ENCODE measurements at places on chromosomes 3 and 15.
A peak's percentile ranks its signal among the peaks of the same experiment; 100 is the strongest.

DNA sequence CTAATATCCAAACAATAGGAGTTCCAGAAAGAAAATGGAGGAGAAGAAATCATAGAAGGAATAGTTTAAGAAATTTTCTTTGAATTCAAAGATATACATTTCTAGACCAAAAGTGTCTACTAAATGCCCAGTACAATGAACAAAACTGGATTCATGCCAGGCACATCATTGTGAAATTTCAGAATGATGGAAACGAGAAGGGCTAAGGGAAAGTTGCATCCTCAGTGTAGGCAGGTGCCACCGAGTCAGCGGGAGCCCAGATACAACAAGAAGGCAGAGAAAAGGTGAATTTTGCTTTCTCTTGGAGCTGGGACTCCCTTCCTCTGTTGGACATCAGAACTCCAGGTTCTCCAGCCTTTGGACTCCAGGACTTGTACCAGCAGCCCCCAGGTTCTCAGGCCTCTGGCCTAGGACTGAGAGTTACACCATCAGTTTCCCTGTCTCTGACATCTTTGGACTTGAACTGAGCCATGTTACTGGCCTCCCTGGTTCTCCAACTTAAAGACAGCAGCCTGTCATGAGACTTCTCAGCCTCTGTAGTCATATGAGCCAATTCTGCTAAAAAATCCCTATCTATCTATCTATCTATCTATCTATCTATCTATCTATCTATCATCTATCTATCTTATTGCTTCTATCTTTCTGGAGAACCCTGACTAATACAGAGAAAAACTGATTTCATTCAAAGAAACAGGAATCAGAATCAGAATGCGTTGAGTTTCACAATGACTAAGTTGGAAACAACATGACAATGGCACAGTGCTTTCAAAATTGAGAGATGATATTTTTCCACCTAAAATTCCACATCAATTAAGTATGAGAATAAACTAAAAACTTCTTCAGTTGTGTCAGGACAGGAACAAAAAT is 207.7 kb downstream of the FAM43A start:
- DNase-seq: no peak

DNA sequence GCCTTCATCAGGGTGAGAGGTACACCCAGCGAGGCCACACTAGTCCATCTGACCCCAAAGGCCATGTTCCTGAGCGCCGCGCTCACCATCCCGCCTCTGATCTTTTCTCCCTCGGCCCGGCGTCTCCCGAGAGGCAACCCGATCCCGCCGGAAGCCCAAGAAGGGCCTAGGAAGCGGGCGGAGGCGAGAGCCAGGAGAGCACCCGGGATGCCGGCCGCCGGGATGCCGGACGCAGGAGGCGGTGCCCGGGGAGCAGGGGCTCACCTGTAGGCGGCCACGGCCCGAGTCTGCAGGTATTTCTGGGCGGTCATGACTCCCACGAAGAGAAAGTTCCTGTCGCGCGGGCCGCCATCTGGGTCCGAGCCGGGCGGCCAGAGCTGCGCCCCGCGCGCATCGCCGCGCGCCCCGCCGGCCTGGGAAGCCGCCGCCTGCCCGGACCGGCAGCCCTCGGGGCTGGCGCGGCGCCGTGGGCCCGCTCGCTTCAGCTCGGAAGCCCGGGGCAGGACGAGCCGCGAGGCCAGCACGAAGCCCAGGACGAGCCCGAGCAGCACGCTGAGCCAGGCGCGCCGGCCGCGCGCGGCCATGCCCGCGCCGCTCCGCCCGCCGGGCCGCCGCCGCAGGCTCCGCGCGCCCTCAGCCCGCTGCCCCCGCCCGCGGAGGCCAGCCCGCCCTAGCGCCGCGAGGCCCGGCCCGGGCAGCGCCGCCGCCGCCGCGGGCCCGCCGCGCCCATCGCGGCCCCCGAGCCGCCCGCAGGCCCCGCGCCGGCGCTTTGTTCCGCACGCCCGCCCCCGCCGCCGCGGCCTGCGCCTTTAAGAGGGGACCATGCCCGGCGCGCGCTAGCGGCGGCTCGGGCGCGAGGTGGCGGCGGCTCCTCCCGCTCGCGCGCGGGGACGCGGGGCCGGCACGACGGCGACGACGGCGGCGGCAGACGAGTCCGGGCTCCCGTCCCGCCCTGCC is 697 bp downstream of the CHSY1 start:
- peak; percentile 37 for DNase-seq

GRCh38 chr3:7029562-7029961 is 168.6 kb downstream of the GRM7 start:
- DNase-seq: no peak

- no peak for DNase-seq
Observed at GRCh38 chr3:68447885-68448284, 484.5 kb downstream of the TAFA4 start.

DNA sequence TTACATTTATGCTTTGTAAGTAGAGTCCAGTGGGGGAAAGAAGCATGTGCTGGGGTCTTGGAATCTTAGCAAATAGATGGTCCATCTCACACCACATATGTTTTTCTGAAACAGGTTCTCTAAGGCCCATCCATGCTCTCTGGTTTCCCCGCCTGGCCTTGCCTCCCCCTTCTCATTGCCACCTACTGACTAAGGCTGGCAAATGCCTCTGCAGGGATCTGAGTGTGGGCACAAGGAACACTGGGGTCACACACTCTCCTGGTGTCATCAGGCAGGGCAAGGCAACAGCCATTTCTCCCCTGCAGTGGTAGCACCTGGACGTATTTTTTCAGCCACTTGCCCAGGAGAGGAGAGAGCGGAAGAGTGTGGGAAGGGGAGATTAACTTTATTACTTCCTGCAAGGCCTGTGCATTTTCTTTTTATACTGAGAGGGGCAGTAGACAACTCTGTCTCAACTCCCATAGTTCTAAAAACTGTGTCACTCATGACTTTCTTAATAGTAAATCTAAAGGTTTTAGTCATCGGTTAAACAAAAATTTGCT is 804.2 kb upstream of the NECTIN3 start:
- no peak for DNase-seq

DNA sequence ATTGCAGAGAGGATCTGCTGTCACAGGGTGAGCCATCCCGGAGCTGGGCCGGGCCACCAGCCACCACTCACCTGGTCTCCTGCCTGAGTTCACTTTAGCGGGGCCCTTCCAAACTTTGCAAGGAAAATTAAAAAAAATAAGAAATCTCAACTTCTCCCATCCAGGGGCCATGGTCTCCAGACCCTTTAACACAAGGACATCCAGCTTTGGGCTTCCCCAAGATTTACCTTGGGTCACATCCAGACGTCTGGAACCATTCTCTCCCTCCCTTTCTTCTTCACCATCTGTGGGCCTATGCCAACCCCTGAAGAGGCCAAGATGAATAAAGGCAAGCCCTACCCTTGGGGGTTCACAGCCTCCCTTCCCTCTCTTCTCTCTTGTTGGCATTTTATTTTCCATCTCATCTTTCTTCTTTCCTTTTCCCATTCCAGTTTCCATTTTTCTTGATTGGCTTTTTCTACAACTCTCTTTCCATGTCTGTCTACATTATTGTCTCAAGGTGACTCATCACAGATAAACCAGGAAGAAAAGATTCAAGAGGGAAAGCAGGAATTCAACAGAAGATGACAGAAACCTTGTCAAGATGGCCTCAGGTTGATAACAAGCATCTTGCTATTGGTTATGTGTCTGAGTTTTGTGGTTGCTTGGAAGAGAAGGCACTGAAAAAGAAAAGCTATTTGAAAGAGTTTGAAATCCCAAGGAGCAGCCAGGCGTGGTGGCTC is 49.5 kb downstream of the ITGA11 start:
- no peak for DNase-seq

DNA sequence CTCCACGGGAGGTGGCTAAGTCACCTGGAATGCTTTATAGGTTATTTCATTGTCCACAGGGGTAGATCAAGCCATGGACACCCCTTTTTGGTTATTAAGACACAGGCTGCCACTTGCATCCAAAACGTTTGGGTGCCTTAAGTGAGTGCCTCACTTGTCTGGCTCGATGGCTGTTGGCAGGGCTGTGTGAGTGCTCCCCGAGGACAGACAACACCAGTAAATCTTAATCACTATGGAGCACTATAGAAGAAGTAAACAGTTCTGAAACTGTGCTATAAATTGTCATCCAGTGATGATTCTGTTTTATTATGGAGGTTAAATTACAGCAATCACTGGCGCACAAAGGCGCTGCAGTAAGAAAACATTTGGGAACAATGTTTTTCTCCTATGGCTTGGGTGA is 215.5 kb downstream of the CACNA2D3 start:
- no peak for DNase-seq

DNA sequence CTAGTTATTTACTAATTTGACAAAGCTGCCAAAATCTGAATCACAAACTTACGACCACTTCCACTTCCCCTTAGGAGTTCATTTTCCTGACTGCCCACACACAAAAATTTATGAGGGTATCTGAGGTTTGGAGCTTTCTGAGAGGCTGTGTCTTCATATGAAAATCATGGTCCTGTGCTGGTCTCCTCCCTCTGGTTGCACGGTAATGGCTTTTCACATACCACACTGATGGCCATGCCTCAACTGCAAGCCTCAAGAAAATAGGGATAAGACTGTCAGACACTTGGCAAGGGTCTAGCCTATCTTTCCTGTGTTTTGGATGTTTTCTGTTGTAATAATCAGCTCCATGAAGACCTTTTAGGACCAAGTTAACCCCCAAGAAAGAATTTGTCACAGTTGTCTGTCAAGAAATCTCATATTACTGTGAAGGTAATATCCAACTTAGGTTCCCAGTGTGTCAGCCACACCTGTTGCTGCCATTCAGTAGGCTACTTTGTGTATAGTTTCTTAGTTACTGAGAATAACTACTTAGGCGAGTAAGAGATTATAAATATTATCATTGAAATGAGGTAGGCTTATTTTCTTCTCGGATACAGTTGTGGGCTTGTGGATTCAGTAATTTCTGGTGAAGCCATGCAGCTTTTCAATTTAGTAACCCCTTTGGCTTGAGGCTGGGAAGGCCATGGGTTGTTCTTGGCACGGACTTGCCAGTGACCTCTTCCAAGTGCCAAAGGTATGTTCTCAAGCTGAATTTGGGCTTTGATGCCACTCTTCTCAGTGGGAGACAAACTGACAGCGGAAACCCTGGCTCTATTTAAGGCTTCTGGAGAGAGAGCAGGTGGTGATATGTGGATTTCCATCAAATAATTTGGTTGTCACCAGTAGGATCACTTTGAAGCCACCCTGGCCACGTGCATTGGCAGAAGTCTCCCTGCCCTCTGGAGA is 101.1 kb downstream of the RYR3 start:
- DNase-seq: no peak

DNA sequence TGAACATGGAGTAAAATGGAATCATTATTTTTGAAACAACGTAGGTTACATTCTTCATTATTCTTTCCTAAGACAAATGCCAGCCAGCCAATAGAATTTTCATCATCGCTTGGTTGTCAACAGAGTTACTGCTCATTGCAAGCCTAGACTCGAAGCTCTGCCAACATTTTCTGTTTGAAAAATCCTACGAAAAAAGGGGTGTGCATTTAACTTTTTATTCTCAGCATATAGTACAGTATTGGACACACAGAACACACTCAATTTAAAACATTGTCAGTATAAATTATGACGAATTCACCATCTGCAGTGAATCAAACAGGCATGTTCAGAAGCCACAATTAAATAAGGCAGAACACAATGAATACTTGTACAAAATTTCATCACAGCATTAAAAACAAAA is 232.1 kb downstream of the NR1D2 start:
- DNase-seq: no peak

DNA sequence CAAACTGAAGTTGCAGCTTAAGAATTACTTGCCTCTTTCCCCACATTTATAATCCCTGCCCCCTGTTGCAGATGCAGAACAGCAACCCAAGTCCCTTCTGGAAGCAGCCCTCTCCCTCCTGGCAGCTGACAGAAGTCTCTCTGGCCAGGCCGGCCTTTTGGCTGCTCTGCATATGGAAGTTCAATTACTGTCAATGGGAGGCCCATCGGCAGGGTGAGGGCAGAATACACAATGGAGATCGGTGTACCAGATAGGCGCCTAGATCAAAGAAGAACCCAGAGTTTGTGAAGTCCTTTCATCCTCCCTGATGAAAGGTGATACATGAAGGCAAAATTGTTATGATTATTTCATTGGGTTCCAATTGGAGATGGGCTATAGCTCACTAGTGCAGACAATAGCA is 327.9 kb upstream of the CTNNB1 start:
- DNase-seq: no peak

GRCh38 chr15:42796955-42797782 is 60.2 kb upstream of the CDAN1 start:
- DNase-seq: no peak

DNA sequence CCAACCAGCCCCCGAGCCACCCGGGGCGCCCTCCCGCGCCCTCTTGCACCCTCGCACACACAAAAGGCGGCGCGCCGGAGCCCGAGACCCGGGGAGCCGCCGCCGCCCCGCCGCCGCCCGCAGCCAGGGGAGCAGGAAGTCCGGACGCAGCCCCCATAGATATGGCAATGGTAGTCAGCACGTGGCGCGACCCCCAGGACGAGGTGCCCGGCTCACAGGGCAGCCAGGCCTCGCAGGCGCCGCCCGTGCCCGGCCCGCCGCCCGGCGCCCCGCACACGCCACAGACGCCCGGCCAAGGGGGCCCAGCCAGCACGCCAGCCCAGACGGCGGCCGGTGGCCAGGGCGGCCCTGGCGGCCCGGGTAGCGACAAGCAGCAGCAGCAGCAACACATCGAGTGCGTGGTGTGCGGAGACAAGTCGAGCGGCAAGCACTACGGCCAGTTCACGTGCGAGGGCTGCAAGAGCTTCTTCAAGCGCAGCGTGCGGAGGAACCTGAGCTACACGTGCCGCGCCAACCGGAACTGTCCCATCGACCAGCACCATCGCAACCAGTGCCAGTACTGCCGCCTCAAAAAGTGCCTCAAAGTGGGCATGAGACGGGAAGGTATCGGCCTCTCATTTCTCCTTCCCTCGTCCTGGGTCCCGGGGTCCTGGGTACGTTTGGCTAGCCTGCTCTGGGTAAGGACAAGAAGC is 1.6 kb downstream of the NR2F2 start:
- DNase-seq: no peak

DNA sequence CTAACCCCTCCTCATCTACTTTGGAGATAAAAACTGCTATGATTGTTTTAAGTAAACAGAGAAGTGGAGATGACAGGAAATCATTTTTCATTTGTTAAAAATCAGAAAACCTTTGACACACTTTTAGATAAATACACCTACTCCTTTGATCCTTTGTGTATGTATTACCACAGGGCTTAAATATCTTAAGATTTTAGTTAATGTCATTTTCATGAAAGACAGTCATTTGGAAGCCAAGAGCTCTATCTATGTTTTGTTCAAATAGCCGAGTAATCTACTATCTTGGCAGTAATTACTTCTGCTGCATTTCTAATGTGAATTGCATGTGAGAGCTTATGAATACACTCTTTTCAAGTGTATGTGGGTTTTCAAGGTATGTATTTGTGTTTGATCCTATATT is 2.0 kb downstream of the ARPP21 start:
- DNase-seq: no peak

GRCh38 chr15:51349156-51349844 is 7.8 kb downstream of the GLDN start:
- no peak for DNase-seq

GRCh38 chr3:4656059-4656458 is 162.9 kb downstream of the ITPR1 start:
- DNase-seq: peak; percentile 57

GRCh38 chr15:88636050-88636449 is 2.8 kb upstream of the ISG20 start:
- no peak for DNase-seq

GRCh38 chr15:36810656-36811449 is 231.4 kb downstream of the CDIN1 start:
- no peak for DNase-seq

- no peak for DNase-seq
Observed at GRCh38 chr3:141894524-141895176, 18.2 kb downstream of the ATP1B3 start.

- no peak for DNase-seq
Observed at GRCh38 chr3:138625707-138626365, 17.3 kb downstream of the FAIM start.

All from Kasumi-1 (cell line).